CD8-positive, alpha-beta T cell (primary cell): ENCODE measurements at places on chromosomes 7 and 10.

GRCh38 chr10:663831-664251 lies 25.6 kb downstream of the DIP2C start:
- DNase-seq: no peak

- no peak for DNase-seq
These were observed 63.3 kb upstream of the DNAJB12 start for GRCh38 chr10:72417971-72418370.

GRCh38 chr7:152395112-152395511 lies 40.7 kb downstream of the KMT2C start:
- DNase-seq: no peak

DNA sequence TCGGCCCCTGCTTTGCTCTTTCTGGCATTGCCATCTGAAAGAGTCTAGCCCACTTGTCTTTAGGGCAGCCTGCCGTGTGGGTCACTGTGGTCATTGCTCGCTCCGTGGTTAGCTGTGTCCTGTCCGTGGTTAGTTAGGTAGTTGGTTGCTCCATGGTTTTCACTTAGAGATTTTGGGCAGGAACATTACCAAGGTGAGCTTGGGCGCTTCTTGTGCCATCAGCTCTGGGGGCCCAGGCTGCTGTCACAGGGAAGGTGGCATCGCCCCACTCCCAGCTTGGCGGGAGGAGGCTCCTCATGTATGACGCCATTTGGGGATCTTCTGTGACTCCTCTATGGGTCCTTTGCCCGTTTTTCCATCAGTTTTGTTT lies 53.1 kb downstream of the INPP5A start:
- DNase-seq: no peak

GRCh38 chr10:48497780-48498770 lies 106.8 kb downstream of the ARHGAP22 start:
- no peak for DNase-seq

DNA sequence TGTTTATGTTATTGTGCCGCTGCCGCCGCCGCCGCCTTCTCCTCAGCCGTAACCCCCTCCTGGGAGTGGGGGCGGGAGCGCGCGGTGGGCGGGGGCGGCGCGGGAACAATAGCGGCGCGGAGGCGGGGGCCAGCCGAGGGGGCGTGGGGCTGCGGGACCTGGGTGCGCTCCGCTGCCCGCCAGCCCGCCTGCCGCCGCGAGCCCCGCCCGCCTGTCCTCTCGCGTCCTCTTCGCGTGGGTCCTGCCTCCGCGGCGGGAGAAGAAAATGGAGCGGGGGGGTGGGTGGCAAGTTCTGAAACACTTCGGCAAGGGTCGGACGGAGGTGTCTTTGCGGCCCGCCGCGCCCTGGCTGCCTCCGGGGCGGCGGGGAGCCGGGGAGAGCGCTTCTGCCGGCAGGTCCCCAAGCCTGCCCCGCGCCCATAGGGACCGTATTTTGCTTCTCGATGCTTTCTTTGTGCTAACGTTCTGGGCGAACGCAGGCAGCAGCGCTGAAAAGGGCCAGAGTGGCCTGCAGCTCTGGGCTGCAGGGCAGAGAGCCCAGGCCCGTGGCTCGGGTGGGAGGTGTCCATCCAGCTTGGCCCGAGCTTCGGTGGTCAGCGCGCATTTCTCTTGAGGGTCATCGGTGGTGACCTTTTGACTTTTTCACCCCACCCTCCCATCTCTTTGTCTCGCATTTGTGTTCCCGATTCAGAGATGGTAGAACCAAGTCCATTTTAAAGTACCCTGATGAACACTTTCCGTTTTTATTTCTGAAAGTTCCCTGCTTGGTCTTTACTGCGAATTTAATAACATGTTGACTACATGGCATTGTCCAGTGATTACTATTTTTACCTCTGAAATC lies 613 bp downstream of the MAPK8 start:
- peak; percentile 84 for DNase-seq

DNA sequence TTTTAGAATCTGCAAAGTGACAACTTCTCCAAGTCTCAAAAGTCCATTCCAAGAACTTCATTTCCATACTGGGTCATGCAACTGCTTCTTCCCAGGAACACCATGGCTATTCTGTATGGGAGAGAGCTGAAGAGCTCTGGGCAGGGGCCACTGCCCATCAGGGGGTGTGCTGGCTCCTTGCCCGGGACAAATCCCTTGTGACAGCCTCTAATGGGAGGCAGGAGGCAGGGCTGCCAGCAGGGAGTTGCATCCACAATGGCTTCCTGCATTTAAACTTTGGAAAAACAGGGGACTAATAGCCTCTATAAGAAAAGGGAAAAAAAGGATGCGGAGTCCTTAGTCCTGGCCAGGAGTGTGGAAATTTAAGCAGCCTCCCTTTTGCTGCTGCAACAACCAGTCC lies 18.4 kb upstream of the FRMD4A start:
- no peak for DNase-seq

- DNase-seq: no peak
These were observed 118.2 kb downstream of the PTPN20 start for GRCh38 chr10:47029181-47030009.

DNA sequence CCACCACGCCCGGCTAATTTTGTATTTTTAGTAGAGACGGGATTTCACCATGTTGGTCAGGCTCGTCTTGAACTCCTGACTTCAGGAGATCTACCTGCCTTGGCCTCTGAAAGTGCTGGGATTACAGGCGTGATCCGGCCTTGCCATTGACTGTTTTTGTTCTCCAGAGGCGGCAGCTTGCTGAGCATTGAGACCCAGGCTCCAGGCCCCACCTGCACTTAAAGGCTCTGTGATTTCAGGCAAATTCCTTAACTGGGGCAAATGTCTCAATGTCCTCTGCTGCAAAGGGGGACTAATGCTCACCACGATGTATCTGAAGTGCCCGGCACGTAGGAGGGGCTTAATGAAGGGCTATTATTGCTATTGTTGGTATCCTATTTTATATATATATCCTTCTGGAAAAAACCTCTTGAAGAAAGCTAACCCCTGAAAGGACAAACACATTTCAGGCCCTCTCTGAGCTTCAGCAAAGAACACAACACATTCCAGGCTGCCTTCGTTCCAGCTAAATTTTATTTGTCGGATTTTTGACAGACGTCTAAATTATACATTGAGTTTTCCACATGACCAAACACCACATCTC lies 29.0 kb downstream of the TRIM8 start:
- no peak for DNase-seq

DNA sequence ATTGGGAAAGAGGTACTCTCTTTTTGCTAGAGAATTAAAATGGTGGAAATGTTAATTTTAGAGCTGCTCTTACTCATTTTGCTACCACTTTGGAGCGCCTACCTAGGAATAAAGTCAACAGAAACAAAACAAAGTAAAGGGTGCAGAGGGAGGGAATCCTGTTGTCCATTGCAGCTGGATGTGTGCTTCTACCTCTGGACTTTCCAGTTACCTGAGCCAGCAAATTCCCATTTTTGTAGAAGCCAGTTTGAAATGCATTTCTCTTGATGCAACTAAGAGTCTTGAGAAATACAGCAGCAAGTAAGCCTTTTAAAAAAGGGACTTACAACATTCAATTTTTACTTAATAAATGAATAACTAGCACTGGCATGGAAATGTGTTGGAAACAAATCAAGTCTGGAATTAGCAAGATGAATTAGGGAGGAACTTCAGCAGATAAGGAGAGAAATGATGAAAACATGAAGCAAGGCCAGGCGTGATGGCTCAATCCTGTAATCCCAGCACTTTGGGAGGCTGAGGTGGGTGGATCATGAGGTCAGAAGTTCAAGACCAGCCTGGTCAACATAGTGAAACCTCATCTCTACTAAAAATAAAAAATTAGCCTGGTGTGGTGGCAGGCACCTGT lies 113.5 kb upstream of the CTTNBP2 start:
- no peak for DNase-seq

- no peak for DNase-seq
These were observed 1.6 kb downstream of the CDNF start for GRCh38 chr10:14836208-14836607.

- DNase-seq: no peak
These were observed 132.1 kb downstream of the ATXN7L1 start for GRCh38 chr7:105744258-105744657.

GRCh38 chr10:79487296-79488194 lies 24.8 kb upstream of the EIF5AL1 start:
- DNase-seq: peak; percentile 25

GRCh38 chr10:89182894-89183293 lies 24.2 kb downstream of the CH25H start:
- no peak for DNase-seq

DNA sequence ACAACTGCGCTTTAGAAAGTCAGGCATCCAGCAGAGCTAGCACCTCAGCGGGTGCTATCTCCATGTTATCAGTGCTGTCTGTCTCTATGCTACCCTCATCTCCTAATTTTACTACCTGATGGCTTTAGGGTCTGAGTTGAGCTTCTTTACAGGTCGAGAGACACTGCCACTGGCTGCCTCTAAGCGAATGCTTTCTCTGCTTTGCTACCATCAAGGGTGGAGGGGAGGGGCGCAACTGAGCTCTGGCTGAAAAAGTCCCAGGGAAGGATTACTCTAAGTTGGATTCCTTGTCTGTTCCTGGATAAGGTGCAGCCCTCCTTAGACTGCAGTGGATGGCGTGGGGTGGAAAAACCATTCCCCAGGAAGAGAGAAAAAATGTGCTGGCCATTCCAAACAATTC lies 105.7 kb downstream of the CDK14 start:
- DNase-seq: no peak

DNA sequence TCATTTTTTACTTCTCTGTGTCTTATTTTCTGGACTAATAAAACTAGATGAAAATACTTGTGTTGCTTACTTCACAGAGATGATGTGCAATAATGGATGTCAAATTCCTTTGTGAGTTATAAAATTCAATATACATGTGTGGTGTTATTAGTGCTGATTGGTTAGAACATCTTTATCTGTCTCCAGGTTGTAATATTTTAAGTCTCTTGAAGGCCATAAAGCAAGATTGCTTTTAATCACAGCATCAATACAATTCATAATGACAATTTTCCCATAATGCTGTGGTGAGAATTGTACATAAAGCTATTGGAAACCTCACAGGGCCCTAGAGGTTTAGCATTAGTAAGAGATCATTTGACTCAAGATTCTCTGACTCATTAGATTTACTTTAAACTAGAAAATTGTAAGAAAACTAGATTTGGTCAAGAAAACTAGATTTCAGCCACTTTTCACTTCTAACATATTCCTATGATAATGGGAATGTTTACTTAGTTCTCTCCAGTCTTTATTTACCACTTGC lies 963.7 kb downstream of the REEP3 start:
- DNase-seq: no peak

- no peak for DNase-seq
These were observed 123.0 kb upstream of the TNS3 start for GRCh38 chr7:47704936-47705335.
